Pulmonary artery endothelial cell (primary cell): ENCODE measurements at places on chromosomes 1 and 21. TPM values are rescaled to one million over a fixed set of nuclear protein-coding genes. Genes with fewer than 3 reads are reported as not detected.

Gene VPS26C
- total RNA-seq = 62.4 and 71.0 TPM in 2 replicates

Gene OR2T29
- total RNA-seq = not detected in 2 replicates

Gene PROK1
- not detected in 2 replicates for total RNA-seq

Gene LCE2C
- not detected in 2 replicates for total RNA-seq

GRCh38 chr1:115051850-115052249 is 22.2 kb downstream of the TSHB start:
- DNase-seq = no peak
